ENCODE measurements at places on chromosomes 2 and 18. TPM values are rescaled to one million over a fixed set of nuclear protein-coding genes. Genes with fewer than 3 reads are reported as not detected.

DNA sequence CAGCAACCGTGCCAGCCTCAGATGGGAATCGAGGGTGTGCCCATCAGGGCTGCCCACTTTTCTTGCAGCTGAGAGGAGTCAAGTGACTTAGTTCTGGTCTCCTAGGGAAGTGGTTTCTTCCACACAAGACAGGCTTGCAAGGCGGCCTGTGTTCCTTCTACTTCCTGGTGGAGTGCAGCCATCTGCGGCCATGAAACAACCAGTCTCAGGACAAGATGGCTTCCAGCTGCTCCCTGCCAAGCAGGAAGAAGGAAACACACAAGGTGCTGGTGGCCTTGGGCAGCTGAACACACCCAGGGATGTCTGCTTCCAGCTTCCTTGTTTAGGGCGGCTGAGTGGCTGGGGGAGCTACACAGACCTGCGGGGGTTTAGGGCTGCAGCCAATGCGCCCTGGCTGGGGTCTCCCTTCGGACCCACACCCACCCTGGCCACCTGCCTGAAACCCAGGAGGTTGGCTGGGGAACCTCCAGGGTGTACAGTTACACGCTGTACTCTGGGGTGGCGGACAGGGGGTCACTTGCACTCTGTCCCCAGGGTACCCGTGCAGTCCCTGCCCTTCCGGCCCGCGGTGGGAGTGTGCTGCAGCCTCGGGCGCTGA lies 34.7 kb downstream of the PTPN18 start:
- no peak for DNase-seq

DNA sequence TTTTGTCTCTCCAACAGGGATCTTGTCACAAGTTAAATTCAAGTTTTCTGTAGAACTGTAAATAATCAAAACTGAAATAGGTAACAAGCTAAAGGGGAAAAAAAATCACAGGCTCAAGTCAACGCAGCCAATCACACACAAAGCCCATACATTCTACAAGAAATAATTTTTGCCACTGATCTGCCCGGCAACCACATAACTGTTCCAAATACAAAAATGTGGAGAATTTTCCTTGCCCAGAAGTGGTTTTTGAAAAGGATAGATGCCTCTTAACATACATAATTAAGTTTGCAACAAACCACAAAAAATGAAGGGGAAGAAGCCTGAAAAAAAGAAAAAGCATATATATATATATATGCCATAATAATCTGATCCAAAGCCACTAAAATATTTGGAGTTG lies 60.3 kb downstream of the FARSB start:
- no peak for DNase-seq

GRCh38 chr2:242043538-242044312 lies 174.2 kb downstream of the RTP5 start:
- no peak for DNase-seq

DNA sequence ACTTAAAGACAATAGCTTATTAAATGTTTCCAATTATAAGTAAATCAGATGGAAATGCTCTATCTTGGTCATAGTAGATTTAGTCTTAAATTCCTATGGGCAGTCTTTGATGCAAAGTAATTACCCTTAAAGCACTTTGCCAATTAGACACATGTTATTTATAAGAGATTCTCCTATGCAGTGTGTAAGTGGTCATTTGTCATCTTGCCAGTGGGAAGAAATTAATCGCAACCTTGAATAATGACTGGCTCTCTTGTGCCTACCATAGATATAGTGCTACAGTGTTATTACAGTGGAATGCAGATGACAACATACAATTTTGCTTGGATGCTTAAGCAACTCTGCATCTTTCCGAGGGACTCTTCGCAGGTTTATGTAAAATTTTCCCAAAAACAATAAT lies 311.0 kb upstream of the THUMPD2 start:
- DNase-seq = no peak

DNA sequence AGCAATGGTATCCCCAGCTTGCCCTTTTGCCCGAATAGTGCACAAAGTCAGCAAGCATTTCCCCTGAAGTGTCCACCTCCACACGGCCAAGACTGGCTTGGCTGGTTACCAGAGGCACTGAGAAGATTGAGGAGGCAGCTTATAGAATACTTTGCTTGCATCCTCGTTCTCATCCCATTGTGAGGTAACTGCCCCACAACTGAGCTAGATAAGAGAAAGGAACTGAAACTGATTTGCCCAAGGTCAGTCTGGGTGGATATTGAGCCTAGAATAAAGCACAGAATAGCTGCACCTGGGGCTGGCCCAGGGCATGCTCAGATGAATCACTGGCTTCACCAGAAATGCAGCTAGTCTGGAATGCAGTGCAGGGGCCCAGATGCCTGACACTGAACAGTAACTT lies 32.7 kb upstream of the MAP4K3 start:
- no peak for DNase-seq

DNA sequence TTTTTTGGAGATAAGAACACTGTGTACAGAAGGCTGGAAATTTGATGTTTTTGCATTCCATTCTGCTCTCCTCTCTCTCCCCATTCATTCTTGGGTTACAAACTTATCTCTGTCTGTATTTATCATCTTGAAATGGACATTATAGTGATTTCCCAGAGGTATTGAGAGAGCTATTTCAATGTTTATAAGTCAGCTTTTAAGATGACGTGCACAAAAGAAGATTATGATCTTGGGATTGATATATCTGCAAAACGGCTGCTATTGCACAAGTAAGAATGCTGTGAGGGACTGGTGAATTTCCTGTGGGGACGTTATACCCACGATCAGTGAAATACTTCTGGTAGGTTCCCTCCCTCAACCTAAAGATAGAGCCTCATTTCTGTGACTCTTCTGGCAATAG lies 61.0 kb upstream of the DTNA start:
- no peak for DNase-seq

The ERFE gene
- not detected for total RNA-seq

The UGT1A5 gene
- not detected for total RNA-seq

The EFEMP1 gene
- total RNA-seq = 0.30 TPM

GRCh38 chr2:131413148-131413747 lies 49.3 kb upstream of the RAB6D start:
- no peak for DNase-seq

- no peak for DNase-seq
Measured at GRCh38 chr2:118115761-118116160, 27.5 kb downstream of the INSIG2 start.

- no peak for DNase-seq
Measured at GRCh38 chr2:28607730-28608499, 112.1 kb downstream of the PLB1 start.

DNA sequence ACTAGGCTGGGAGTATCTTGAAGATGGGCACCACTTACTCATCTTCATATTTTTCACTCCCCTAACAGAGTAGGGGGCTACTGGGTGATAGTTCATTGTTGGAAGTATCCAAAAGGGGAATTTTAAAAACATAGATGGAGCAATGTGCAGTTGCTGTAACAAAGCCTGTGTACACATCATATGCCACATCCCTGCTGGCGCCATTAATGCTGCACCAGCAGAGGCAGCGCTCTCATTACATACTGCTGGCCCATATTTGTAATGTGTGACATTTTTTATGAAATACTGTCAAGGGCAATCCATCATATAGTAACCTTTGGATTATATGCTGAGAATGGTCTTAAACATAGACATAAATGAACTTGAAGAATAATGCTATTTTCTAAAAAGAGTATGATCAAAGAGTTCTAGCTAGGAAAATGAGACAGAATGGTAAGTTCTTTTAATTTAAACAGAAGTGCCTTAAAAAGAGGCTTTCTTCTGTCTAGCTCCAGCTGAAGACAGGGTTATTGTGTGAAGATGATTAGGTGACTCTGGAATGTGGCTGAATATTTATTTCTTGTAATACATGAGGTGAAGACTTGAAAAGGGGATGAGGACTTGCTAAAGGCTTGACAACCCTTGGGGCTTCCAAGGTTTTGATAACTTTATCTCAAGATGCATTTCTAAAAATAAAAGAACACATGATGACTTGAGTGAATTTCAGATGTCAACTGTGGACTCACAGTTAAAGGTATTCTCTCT lies 2.4 kb upstream of the TMEM178A start:
- no peak for DNase-seq

The ATP5MC3 gene
- total RNA-seq = 91.2 TPM

The LIPT1 gene
- 13.5 TPM for total RNA-seq

GRCh38 chr2:216589791-216590190 lies 43.4 kb upstream of the IGFBP2 start:
- no peak for DNase-seq

The SNED1 gene
- 78.0 TPM for total RNA-seq

GRCh38 chr2:152693033-152693432 lies 24.2 kb downstream of the PRPF40A start:
- DNase-seq = no peak

DNA sequence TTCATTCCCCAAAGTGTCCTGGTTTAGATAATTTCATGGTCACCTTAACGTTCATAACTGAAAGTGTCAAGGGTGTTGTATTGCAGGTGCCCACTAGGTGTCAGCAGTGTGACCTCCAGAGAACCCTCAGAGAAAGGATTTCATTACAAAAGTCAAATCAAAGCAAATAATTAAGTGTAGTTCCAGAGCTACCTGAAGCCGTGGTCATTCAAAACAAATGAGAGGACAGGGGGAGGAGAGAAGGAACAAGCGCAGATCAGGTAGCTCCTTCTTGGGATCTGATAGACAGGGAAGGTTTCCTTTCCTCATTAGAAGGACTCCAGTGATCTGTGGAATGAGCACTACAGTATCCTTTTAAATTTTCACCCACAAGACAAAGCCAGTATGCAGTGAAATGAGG lies at the start of gene SLC9A4:
Gene SLC9A4 (plus strand): TSS at position 207 of the 400 bp plus-strand sequence. CDS start 534 bp downstream, outside the sequence.
- DNase-seq = peak; percentile 38

The MEIS1 gene
- total RNA-seq = 0.49 TPM

- no peak for DNase-seq
Measured at GRCh38 chr2:36482576-36483214, 115.3 kb downstream of the FEZ2 start.

DNA sequence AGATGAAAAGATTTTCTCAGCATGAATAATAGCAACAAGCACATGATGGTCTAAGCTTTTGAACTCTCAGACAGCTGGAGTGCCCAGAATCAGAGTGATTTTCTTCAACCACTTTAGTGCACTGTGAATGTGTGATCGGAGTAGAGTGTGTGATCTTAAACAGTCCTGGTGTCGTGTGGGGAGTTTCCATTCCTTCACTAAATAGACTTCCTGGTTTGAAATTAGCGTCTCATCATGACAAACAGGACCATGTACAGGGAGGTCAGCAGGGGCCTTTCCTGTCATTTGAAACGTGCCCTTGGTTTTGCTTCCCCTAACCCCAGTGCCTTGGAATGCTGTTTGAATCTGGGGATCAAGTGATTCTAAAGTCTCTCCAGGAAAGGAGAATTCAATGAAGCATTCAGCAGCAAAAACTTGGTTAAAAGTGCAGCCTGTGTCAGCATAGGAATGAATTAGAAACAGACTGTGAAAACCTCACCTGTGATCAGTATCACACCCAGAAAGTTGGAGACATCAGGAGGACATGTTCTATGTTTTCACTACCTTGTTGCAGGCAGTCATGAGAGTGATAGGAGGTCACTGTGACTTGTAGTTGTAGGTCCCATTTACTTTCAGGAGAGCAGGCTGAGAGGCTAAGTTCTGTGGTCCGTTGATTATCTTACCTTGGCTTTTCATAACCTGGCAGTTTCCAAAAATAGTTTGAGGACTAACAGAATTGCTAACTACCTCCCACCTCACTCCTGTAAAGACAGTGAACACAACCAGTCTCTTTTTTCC lies 400.3 kb downstream of the MTX2 start:
- no peak for DNase-seq

- no peak for DNase-seq
Measured at GRCh38 chr18:59323931-59324622, 5.6 kb upstream of the CPLX4 start.

Measured in T-cell (primary cell).